Naive B cell (primary cell): ENCODE measurements at places on chromosomes 7 and 10.

DNA sequence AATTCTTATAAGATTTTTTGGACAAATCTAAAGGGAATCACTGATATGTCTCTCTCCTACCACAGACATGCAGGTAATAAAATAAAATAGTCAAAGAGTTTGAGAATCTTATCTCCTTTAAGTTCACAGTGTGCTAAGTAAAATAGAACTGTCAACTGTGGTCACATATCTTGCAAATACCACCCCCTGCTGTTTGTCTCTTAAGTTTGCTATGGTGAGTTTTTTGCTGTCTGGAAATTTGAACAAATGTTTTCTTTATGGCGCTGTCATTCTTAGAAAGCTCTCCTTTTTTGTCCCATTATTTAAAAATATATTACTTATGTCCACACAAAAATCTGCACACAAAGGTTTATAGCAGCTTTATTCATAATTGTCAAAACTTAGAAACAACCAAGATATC, 19.6 kb downstream of the GIMAP5 start:
- DNase-seq, result no peak

DNA sequence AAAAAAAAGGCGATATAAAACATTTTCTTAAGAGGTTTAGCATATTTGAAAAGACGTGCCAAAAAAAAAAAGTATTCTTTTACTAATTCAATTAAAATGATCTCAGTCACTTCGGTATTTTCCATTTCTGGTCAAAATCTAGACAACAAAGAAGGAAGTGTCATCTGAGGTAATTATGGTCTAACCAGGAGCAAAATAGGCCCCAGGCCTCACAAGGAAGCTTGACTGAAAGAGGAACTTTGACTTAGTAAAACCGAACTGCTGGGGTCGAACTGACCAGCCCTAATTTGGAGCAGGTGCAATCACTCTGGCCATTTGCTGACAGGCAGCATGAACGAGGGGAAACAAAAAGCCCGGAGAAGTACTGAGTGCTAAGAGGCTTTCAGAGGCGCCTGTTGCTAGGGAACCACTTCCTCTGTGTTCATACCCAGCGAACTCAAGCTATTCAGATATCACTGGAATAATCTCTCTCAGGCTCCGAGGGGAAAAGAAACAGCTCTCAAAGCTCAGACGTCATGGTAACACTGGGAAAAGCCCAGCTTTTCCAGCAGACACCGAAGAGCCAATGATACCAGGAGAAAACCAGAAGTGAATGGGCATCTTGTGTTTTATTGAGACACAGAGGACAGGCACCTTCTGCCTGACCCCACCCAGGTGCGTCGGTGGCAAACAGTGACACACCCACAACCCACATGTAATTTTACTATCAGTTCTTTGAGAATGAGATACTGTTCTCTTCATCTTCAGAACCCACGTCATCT, 126.5 kb downstream of the FAM107B start:
- DNase-seq, result peak; percentile 84

GRCh38 chr7:20799566-20800366, 13.1 kb upstream of the SP8 start:
- DNase-seq, result no peak

GRCh38 chr7:113199841-113200240, 81.5 kb upstream of the SMIM30 start:
- no peak for DNase-seq

DNA sequence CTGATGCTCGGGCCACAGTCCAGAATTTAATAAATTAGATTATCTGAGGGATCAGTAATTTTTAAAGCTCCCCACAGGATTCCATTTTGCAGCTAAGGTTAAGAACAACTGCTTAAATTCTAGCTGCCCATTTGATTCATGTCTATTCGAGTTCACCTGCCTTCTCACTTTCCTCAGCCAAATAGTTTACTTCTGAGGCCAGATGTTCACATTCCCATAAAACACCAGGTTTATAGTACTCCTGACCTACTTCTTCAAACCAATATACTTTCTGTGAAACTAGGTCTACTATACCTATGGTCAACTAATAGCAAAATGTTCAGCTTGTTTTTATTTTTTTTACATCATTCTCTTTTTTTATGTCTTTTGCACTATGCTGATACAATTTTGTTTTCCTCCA, 86.3 kb downstream of the GPR158 start:
- DNase-seq, result no peak

GRCh38 chr10:11288302-11288701, 270.6 kb downstream of the CELF2 start:
- DNase-seq, result no peak

GRCh38 chr10:49278497-49278981, 20.4 kb upstream of the C10orf71 start:
- DNase-seq, result no peak

- DNase-seq, result no peak
These were observed 8.4 kb downstream of the COL13A1 start for GRCh38 chr10:69810097-69810496.

GRCh38 chr7:99197498-99197897, 10.4 kb downstream of the KPNA7 start:
- DNase-seq, result no peak

DNA sequence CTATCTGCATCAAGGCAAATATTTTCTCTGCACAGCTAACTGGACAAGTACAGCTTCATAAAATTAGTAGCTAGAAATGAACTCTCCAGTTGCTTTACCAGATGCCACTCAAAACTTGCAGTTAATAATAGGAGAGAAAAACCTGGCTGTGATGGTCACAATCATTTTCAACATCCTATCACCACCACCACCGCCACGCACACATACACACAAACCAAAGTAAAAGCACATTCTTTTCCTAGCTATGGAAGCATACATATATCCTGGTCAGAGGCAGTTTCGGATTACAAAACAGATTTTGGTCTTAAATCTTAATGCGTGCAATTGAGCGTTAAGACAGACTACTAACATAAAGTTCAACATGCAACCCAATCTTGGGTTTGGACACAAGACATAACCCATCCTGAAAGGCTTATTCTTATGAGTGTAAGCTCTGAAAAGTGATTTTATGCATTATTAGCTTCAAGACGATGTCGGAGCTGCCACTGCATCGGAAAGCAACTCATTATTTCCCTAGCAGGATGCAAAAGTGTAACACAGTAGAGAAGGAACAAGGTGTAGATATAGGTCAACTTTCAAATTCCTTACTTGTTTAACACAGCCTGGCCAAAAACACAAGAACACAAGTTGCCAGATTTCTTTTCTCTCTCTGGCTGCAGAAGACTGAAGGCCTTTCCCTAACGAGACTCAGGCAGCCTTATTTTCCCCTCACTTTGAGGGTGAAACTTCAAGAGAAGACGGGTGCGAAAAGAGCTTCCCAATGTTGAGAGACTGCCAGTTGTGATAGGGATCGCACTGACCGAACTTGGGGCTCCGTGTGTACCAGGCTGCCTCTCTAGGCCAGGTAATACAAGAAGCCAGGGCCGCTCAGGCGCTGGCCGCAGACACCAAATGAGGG, 1.2 kb downstream of the CACUL1 start:
- no peak for DNase-seq

DNA sequence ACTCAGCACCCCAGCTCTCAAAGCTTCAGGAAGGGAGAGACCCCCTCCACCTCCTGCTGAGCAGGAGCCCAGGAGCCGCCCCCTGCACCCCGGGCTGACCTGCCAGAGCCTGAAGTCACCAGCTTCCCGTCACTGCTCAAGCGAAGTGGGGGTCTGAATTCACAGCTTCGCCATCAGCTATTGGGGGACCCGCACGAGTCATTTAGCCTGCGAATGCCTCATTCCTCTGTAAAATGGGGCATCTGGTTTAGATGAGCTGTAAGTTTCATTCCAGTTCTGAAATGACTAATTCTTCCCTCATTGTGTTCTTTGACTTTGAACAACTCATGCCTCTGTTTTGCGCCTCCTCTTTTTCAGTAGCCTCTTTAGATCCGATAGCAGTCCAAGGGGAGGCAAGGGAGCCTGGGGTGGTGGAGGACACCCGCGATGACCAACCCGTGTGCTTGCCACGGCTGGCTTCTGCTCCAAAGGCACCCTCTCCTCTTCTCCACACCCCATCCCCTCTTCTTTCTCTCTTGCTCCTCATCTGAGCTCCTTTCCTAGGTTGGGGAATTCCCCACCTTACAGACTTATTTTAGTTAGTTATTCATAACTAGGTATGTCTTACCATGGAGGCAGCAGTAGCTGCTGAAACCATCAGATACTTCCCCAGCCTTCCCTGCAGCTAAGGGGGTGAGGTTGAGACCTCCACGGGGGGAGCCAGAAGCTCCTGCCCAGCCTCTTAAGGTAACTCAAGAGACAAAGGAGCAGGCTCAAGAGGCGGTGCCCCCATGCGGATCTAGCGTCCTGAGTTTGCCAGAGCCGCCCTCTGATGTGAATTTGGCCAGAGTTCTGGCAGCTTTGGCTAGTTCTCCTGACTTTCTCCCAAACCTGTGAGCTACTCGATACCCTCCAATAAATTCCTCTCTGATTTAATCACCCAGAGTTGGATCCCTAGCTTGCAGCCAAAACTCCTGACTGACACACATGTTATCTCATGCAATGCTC, 47.7 kb downstream of the RBM17 start:
- no peak for DNase-seq

DNA sequence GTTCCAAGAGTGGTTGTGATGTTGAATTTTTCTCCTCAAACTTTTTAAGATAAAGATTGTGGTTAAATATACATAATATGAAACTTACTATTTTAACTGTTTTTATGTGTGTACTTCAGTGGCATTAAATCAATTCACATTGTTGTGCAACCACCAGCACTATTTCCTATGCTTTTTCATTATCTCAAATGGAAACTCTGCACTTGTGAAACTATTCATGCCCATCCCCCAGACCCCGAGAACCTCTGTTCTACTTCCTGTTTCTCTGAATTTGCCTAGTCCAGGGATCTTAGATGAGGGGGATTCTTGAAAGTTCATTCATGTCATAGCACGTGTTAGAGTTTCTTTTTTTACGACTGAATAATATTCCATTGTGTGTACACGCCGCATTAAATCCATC, 67.0 kb downstream of the WDR37 start:
- DNase-seq, result no peak

GRCh38 chr10:103111031-103111917, 81.8 kb downstream of the NT5C2 start:
- no peak for DNase-seq

GRCh38 chr10:132946806-132947546, 4.6 kb upstream of the CFAP46 start:
- DNase-seq, result no peak

- no peak for DNase-seq
These were observed at the start of gene EVX1 for GRCh38 chr7:27242555-27243339. EVX1 (plus strand) TSS chr7:27242802; CDS start chr7:27243031, 229 bp downstream.

DNA sequence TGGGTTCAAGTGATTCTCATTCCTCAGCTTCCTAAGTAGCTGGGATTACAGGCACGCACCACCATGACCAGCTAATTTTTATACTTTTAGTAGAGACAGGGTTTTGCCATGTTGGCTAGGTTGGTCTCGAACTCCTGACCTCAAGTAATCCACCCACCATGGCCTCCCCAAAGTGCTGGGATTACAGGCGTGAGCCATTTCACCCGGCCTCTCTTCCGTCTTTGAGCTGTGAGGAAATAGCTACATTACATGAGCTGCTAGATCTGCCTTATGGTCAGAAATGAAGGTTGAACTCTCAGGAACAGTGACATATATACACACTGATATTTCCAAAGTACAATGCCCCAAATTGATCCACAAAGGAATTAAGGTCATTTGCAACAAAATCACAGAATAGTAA, 2.4 kb downstream of the BLVRA start:
- no peak for DNase-seq

GRCh38 chr10:99461230-99461629, 30.8 kb upstream of the GOT1 start:
- no peak for DNase-seq

GRCh38 chr10:71031603-71032002, 143.2 kb upstream of the PCBD1 start:
- no peak for DNase-seq

DNA sequence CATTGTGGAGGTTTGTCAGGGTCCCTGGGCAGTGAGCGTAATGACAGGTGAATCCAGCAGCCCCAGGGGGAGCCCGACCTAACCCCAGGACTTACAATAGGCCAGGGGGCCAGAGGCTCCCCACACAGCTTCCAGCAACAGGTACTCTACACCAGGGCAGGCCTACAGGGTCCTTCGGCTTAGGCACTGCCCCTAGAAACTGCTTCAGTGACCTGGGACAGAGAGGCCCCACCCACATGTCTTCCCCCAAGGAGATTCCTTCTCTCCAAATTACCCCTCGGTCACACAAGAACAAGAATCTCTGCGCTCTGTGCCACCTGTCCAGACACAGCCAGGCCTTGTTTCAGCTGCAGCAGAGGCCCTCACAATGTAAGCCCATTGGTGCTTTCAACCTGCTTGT, 24.4 kb downstream of the SKIDA1 start:
- no peak for DNase-seq

- DNase-seq, result no peak
These were observed 3.0 kb downstream of the VIPR2 start for GRCh38 chr7:159141660-159142059.

DNA sequence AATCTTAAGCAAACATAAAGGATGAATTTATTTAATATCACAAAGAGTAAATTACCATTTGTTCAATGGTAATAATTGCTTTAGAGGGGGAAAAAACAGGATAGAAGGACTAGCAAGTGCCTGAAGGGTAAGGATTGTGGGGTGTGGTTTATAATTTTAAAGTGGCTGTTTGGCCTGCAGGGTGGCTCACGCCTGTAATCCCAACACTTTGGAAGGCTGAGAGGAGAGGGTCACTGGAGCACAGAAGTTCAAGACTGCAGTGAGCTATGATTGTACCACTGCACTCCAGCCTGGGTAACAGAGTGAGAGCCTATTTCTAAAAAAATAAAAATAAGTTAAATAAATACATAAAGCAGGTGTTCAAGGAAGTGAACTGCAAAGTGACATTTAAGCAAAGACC, 199.9 kb upstream of the AHR start:
- DNase-seq, result no peak

DNA sequence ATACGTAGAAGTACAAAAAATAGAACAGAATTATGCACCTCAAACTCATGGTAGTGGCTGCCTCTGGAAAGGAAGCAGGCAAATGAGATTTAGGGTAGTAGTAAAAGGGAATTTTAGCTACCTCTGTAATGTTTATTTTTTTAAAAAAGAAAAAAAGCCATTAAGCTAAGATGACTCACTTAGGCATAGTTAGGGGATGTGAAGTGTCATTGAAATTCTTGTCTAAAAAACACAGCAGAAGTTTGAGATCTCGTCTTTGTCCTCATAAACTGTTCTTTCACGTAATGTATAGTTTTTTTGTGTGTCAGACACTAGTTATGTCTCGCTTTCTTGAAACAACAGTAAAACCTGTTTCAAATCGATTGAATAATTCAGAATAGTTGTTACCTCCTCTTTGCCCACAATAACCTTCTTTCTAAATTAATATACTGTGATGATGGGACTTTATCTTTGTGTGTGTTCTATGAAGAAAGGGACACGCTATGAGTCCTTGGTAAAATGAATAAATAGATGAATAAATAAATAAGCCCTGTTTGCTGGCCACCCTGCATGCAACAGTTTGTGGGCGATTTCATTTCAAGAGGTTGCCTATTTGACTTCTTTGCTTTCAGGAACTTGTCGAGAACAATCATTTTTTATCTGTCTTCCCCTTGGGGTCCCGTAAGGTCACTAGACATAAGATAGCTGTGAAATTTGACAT, 14.5 kb upstream of the FBXW4 start:
- DNase-seq, result no peak
